ENCODE measurements at places on chromosomes 12 and 14. TPM values are rescaled to one million over a fixed set of nuclear protein-coding genes. Genes with fewer than 3 reads are reported as not detected.

DNA sequence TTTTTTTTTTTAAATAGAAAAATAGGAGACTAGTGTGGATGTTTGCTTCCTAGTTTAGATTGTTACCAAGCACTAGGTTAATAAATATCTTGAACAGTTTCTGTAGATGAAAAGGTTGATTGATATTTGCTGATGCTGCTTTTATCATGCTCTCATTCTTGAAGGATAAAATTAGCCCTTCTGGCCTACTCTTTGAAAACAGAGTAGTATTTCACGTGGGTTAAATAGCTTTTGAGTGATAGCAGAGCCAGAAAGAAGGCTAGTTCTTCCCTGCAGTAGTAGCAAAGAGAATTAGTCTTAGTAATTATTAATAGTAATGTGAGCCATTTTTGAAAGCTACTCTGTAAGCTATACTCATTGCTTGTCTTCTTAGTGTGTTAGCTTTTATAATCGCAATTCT lies 5.2 kb downstream of the NEDD1 start:
- no peaks in the 10 kb centered on the region for H3K27me3 ChIP-seq
- H3K4me1 ChIP-seq, result peaks cover 34% of the 10 kb centered on the region
- no peak overlapping the region for H3K4me3 ChIP-seq

Gene TBC1D30
- total RNA-seq, result 3.0 TPM

- H3K4me1 ChIP-seq, result no peaks in the 10 kb centered on the region
- H3K36me3 ChIP-seq, result no peaks in the 10 kb centered on the region
Observed at GRCh38 chr12:91732086-91732485, 413.6 kb downstream of the BTG1 start.

- H3K27ac ChIP-seq, result no peak overlapping the region
- H3K4me1 ChIP-seq, result peaks cover 5% of the 10 kb centered on the region
- no peaks in the 10 kb centered on the region for H3K27me3 ChIP-seq
- no peak for DNase-seq
Observed at GRCh38 chr14:44741431-44741830, 220.3 kb downstream of the KLHL28 start.

GRCh38 chr12:50050410-50051098 lies 6.8 kb upstream of the ASIC1 start:
- peaks cover 52% of the 10 kb centered on the region for H3K27me3 ChIP-seq
- H3K27ac ChIP-seq, result peak overlapping the region; percentile 56
- H3K4me3 ChIP-seq, result peak overlapping the region; percentile 64

- peaks cover 54% of the 10 kb centered on the region for H3K27me3 ChIP-seq
- peaks cover 12% of the 10 kb centered on the region for H3K4me1 ChIP-seq
- no peak overlapping the region for H3K27ac ChIP-seq
- H3K36me3 ChIP-seq, result no peaks in the 10 kb centered on the region
- no peak overlapping the region for H3K4me3 ChIP-seq
Observed at GRCh38 chr12:13195785-13196129, 769 bp upstream of the EMP1 start.

- H3K27ac ChIP-seq, result no peak overlapping the region
- H3K27me3 ChIP-seq, result no peaks in the 10 kb centered on the region
- no peaks in the 10 kb centered on the region for H3K36me3 ChIP-seq
- H3K4me1 ChIP-seq, result no peaks in the 10 kb centered on the region
- H3K4me3 ChIP-seq, result no peak overlapping the region
Observed at GRCh38 chr14:53927171-53927570, 29.5 kb downstream of the BMP4 start.

GRCh38 chr12:16163901-16164300 lies 113.6 kb downstream of the SLC15A5 start:
- no peak overlapping the region for H3K27ac ChIP-seq
- H3K27me3 ChIP-seq, result no peaks in the 10 kb centered on the region
- peaks cover 6% of the 10 kb centered on the region for H3K4me1 ChIP-seq
- no peak for DNase-seq

Gene CEP83
- total RNA-seq, result 36.5 TPM

DNA sequence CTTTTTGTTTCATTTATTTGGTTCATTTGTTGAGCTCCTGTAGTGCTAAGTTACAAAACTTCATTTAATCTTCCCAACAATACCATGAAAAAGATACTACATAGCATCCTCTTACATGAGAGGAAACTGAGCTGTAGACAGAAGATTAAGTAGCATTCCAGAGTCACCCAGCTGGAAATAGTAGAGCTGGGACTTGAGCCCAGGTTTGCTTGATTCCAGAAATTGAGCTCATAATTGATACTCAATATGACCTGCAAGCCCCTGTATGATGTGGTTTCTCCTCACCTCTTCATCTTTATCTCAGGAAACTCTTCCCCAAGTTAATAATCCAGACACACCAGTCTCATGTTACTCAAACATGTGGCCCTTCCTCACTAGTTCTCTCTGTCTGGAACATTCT lies 87.0 kb upstream of the DAAM1 start:
- H3K27me3 ChIP-seq, result peaks cover 3% of the 10 kb centered on the region
- H3K27ac ChIP-seq, result no peak overlapping the region
- H3K36me3 ChIP-seq, result no peaks in the 10 kb centered on the region
- H3K4me1 ChIP-seq, result no peaks in the 10 kb centered on the region
- H3K4me3 ChIP-seq, result no peak overlapping the region
- DNase-seq, result no peak

- DNase-seq, result no peak
- H3K27me3 ChIP-seq, result peaks cover 4% of the 10 kb centered on the region
- H3K4me1 ChIP-seq, result peaks cover 6% of the 10 kb centered on the region
Observed at GRCh38 chr14:76894308-76894707, 68.1 kb downstream of the LRRC74A start.

GRCh38 chr14:26078561-26078960 lies 519.3 kb downstream of the NOVA1 start:
- no peaks in the 10 kb centered on the region for H3K27me3 ChIP-seq
- no peaks in the 10 kb centered on the region for H3K36me3 ChIP-seq
- H3K4me3 ChIP-seq, result no peak overlapping the region
- peaks cover 6% of the 10 kb centered on the region for H3K4me1 ChIP-seq

DNA sequence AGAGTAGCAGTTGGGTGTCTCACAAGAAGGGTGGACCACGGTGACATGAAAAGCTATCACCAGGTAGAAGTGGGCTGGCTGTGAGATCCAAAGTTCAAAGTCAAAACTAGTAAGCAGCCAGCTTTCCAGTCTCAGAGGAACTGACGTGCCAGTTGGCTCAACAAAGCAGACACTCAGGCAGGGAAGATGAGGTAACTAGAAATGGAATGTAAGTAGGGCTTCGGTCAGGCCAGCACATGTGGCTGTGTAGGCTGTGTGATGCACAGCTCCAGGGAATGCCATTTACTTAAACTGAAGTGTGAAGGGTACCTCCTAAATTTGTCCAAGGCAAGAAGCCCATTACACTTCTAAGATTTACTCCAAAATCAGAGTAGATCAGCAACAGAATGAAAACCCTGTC lies 43.6 kb downstream of the PTPRR start:
- no peaks in the 10 kb centered on the region for H3K27me3 ChIP-seq
- no peak overlapping the region for H3K27ac ChIP-seq
- H3K36me3 ChIP-seq, result no peaks in the 10 kb centered on the region
- no peak for DNase-seq

GRCh38 chr12:10191865-10192264 lies 13.0 kb downstream of the TMEM52B start:
- H3K27ac ChIP-seq, result no peak overlapping the region
- no peaks in the 10 kb centered on the region for H3K4me1 ChIP-seq
- H3K27me3 ChIP-seq, result peaks cover 4% of the 10 kb centered on the region
- DNase-seq, result no peak
- H3K36me3 ChIP-seq, result no peaks in the 10 kb centered on the region
- no peak overlapping the region for H3K4me3 ChIP-seq

GRCh38 chr12:118357257-118358007 lies 15.3 kb downstream of the TAOK3 start:
- no peak for DNase-seq
- peaks cover 8% of the 10 kb centered on the region for H3K4me1 ChIP-seq
- H3K4me3 ChIP-seq, result no peak overlapping the region
- H3K27me3 ChIP-seq, result no peaks in the 10 kb centered on the region

DNA sequence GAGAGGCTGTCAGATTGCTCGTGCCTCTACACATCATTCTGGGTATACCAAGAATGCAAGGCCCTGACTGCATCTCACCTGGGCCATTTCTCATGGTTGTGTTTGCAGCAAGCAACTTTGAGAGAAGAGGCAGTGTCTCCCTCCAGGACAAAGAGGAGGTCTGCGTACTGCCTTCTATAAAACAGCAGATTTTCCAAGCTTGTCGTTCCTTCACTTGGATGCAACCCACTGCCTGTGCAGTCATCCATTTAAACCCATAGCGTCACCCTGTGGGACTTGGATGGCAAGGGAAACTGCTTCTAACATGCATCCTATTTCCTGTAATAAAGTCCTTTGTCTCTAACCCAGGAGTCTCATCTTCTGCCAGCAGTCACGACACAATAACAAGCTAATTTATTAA lies 1.3 kb downstream of the POMT2 start:
- no peaks in the 10 kb centered on the region for H3K36me3 ChIP-seq
- H3K27ac ChIP-seq, result peak overlapping the region; percentile 41
- H3K27me3 ChIP-seq, result no peaks in the 10 kb centered on the region
- peaks cover 31% of the 10 kb centered on the region for H3K4me1 ChIP-seq
- H3K4me3 ChIP-seq, result peak overlapping the region; percentile 81
- DNase-seq, result no peak

GRCh38 chr14:79658769-79659168 lies 552.5 kb downstream of the DIO2 start:
- H3K4me1 ChIP-seq, result peaks cover 11% of the 10 kb centered on the region
- no peak overlapping the region for H3K4me3 ChIP-seq
- H3K36me3 ChIP-seq, result peaks cover 5% of the 10 kb centered on the region
- H3K27me3 ChIP-seq, result no peaks in the 10 kb centered on the region
- H3K27ac ChIP-seq, result no peak overlapping the region

- H3K4me3 ChIP-seq, result no peak overlapping the region
- H3K4me1 ChIP-seq, result peaks cover 17% of the 10 kb centered on the region
- H3K27ac ChIP-seq, result no peak overlapping the region
- H3K27me3 ChIP-seq, result no peaks in the 10 kb centered on the region
- no peak for DNase-seq
Observed at GRCh38 chr12:62960324-62960723, 25.4 kb upstream of the PPM1H start.
